ENCODE measurements at places on chromosomes 3 and 15. TPM values are rescaled to one million over a fixed set of nuclear protein-coding genes. Genes with fewer than 3 reads are reported as not detected.

- DNase-seq, result no peak
Measured at GRCh38 chr3:107428051-107428858, 51.0 kb downstream of the CCDC54 start.

GRCh38 chr15:75836959-75837334 is 6.3 kb upstream of the UBE2Q2 start:
- no peak for DNase-seq

DNA sequence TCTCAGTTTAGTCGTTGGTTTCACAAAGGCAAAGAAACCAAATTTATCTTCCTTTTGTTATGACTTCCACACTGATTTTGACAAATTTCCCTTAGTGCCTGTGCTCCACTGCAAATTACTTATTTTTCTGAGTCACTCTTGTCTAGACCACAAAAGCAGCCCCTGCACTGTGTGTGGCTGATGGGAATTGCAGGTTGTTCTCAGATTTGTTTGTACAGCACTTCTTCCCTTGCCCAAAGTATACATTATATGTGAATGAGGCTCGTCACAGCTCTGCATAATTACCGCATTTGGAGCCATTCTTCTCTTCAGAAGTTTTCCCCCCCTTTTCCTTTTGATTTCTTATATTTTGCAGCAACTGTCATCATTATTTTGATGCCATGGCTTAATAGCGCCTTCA is 354.2 kb upstream of the IL12A start:
- DNase-seq, result no peak

Gene DUT
- 137 TPM for total RNA-seq

DNA sequence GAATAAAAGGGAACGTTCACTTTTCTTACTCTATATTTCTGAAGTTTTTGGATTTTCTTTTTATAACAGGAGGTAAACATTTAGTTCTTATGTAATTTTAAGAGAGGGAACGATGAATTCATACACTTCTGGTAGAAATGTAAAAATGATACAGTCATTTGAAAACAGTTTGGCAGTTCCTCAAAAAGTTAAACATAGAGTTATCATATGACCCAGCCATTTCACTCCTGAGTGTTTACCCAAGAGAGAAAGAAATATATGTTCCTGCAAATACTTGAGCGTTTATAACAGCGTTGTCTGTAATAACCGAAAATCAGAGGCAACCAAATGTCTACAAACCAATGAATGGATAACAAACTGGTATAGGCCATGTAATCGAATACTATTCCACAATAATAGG is 20.8 kb upstream of the CCR9 start:
- DNase-seq, result no peak

Gene GUCA1C
- total RNA-seq, result not detected

DNA sequence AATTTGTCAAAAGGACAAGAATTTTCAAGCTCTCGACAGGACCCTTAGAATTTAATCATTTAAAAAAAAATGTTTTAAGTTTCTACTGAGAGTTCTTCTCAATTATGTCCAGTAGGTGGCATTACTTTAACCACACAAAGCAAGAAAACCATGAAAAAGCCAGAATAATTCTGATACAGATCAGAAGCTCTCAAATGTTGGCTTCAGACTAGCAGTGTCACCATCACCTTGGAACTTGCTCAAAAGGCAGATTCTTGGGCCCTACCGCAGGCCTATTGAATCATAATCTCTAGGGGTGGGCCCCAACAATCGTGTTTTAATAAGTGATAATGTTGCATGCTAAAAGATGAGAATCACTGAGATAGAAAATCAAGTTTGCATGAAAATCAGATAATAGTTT is 99.5 kb upstream of the KCNMB2 start:
- no peak for DNase-seq

Gene TRIM71
- total RNA-seq, result 95.2 TPM

Gene ROPN1
- total RNA-seq, result not detected

DNA sequence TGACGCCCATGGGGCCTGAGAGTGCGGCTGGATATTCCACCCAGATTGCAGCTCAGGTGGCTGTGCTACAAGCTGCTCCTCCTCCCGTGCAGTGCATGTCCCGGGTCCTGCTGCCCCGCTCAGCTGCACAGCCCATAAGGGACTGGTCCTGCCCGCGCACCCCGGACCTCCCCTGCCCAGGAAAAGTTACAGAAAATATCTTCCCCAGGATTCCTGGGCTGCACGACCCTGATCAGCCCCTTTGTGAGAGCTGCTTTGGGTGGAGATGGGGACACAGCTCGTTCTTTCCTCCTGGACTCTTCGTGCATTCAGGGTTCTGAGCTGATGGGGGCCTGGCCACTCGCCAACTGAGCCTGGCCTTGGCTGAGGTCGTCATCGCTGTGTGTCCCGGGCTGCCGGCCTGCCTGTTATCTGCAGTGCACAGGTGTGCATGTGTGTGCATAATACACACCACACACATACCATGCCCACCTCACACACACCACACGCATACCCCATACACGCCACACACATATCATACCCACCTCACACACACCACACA is 28.8 kb downstream of the APBA2 start:
- DNase-seq, result no peak

DNA sequence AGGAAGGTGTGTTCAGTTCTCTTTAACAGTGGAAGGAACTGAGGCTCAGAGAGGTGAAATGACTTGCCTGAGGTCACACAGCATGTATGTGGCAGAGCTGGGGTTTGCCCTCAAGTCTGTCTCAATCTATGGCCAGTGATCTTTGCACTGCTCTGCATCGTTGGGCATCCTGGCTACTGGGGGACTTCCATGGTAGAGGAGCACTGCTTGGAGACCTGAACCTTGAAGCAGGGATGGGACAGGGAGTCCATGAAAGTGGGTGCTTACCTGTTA is 2.0 kb downstream of the CORO2B start:
- DNase-seq, result no peak

DNA sequence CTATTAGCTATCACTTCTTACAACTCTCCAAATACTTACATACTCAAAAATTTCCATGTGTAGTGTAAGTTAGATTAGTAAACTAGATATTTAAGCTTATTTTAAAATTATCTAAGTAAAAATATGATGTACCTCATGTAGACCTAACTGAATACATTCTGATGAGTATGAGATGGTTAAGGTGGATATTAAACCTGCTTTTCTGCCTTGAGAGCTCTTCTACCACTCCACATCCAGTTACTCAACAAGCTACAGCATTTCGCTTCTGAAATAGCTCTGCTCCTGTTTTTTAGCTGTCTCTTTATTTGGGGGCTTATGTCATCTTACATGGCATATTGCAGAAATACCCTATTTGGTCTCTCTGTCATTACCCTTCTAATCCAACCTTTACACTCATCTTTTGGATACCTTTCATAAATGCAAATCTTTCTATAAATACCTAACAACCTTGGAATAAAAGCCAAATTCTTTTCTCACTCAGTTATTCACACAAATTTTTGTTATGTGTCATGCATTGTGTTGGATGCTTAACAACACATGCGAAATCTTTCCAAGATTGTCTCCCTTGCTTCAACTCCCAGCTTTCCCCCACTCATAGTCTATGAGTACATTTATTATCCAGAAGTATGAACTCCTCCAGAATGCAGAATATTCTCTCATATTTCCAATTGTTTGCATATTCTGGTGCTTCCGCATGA is 92.0 kb downstream of the ALCAM start:
- DNase-seq, result no peak

- no peak for DNase-seq
Measured at GRCh38 chr3:98565237-98565643, 28.2 kb downstream of the CPOX start.

Gene SCN11A
- 0.63 TPM for total RNA-seq

- no peak for DNase-seq
Measured at GRCh38 chr3:7062714-7063113, 201.8 kb downstream of the GRM7 start.

DNA sequence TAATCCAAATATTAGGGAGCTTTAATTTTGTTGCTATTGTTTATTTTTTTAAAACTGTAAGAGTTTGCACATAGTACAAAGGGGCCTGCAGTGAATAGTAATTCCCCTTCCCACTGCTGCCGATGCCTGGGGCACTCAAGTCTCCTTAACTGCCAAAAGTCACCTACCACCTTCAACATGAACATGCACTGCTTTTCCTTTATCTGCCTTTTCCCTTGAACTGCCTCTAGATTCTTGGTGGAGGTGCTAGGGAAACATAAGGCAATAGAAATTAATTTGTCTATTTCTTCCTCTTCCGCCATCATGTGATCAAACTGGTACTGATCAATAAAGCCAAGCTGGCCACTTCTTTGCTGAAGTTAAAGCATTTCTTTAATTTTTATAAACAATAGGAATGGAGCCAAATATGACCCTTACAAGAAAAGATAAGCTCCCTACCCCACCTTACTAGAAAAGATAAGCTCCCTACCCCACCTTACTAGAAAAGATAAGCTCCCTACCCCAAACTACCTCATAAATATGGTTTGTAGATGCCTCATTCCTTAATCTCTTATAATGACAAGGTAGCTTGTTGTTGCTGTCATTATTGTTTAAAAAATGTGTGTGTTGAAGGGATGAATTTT is 17.4 kb upstream of the ACAP2 start:
- no peak for DNase-seq

Gene IQCF5
- total RNA-seq, result not detected

Gene B2M
- 104 TPM for total RNA-seq

Gene UQCRC1
- 288 TPM for total RNA-seq

Gene HESX1
- total RNA-seq, result 0.98 TPM

DNA sequence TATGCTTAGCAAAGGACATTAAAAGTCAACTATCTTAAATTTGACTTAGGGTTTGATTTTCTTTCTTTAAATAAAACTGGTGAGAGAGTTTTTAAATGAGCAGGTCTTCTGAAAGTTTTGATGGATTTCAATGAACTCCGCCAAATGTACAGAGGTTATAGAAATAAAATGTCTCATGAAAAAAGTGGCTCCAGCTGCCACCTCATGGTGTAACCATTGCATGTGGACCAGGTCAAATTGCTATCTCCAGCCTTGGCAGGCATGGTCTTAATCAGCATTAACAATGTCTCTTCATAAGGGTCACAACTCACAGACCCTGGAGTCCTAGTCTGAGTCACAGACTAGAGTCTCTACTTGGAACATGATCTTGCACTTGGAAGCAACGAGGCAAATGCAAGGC is 182.3 kb downstream of the ADAMTS17 start:
- no peak for DNase-seq

GRCh38 chr15:25701721-25702465 is 161.2 kb downstream of the ATP10A start:
- DNase-seq, result no peak

DNA sequence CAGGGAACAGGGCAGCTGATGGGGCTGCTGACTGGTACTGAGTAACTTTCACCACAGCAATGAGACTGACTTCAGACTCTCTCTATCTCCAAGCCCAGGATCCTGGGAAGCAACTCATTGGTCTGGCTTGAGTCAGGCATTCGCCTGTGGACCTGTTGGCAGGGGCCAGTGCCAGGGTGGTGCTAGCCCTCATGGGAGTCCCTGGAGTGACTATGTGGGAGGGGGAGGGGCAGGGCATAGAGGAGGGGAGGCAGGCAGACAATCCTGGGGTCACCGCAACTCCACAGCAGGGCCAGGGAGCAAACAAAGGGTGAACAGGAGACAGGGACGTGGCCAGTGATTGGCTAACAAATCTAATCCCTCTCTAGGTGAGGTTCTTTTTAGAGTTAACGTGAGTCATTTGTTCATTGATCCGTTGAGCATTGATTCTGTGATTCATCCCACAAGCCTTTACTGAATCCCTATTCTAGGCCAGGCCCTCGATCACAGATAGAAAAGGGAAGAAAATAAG is 71.8 kb downstream of the CEMIP start:
- no peak for DNase-seq

DNA sequence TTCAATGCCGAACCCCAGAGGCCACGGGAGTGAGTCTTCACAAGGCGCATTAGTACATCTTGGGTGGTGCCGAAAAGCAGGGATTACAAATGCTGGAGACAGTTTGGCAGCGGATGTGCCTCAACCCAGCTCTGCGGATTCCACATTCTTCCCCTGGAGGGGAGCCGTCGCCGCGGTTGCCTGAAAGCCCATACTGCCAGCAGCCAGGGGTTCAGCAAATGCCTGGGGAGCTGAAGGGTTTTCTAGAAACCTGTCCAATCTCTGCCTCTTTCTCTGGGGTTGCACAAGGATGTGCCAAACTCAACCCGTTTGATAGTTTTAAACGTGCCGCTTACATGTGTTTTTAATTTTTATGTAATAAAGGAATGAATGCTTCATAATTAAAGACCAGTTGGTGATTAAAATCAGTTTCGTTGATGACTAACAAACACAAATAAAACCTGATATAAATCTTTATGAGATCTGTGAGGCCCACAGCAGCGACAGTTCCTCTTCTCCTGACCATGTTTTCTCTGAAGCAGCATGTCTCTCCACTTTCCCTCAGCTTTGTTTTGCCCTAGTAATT is 74.6 kb upstream of the LEKR1 start:
- no peak for DNase-seq

Gene LRRC2
- 0.12 TPM for total RNA-seq

GRCh38 chr15:63981596-63982320 is 64.5 kb downstream of the DAPK2 start:
- no peak for DNase-seq

DNA sequence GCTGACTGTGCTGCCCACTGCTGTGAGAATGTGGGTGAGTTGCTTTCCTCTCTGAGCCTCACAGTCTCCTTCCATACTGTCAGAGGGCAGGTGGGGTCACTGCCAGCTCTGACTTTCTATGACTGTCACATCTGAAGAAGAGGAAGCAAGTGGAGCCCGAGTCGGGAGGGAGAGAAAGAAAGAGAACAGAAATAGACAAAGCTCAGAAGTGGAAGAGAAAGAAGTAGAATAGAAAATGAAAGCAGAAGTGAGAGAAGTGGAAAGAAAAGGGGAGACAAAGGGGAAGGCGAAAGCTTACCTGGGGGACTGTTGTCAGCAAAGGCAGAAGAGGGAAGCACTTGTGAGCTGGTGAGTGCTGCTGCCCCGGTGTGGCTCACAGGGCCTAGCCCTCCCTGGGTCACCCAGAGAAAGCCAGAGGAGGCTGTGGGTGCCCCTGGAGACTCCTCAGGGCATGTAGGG is 57.9 kb downstream of the EPHB1 start:
- DNase-seq, result no peak

DNA sequence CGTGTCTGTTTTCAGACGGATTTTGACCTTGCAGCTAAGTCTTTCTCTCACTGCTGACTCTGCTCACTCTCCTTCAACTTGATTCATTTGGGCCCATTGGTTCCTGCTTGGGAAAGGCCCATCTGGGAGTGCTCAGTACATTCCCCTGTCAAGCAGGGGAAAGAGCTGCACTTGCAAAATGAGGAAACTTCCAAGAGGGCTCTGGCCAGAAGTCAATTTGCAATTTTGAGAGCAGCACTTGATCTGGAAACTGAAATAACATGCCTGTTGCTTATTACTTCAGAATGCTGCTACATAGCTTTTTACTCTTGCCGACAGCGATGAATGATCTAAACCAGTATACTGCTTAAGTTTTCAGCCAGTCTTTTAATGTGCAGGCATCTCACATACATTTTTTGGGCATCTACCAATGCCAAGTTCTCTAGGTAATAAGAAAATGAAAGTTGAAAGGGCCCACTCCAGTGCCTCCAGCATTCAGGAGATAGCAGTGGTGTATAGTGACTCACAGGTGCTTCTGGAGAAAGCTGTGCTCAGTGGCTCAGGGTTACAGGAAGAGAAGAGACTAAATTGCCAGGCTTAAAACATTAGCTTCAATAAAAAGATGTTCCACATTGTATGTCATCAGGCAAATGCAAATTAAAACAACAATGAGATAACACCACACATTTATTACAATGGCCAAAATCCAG is 70.1 kb upstream of the RORA start:
- no peak for DNase-seq

- DNase-seq, result no peak
Measured at GRCh38 chr3:168977716-168978374, 685.7 kb downstream of the MECOM start.

Gene TKT
- total RNA-seq, result 564 TPM

Gene SLC28A2
- not detected for total RNA-seq

- DNase-seq, result no peak
Measured at GRCh38 chr15:38010395-38010794, 76.0 kb downstream of the TMCO5A start.

Gene IMPG2
- 0.40 TPM for total RNA-seq
